ENCODE measurements at places on chromosomes 11 and 22. TPM values are rescaled to one million over a fixed set of nuclear protein-coding genes. Genes with fewer than 3 reads are reported as not detected.
A peak's percentile ranks its signal among the peaks of the same experiment; 100 is the strongest.

DNA sequence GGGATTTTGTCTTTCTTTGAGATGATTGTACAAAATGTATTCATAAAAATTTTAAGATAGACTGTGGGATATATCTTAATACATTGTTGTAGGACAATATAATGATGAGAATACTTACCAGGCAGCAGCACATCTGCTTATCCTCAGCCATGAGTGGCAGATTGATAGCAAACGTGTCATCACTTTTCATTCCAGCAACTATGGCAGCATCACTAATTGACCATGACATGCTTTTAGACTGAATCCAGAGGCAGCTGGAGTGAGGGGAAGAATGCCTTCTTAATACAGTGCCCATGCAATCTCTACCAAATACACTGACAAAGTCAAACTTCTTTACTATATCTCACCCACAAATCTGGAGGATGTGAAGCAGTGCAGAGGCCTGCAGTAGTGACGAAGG, 755.2 kb upstream of the RAG2 start:
- H3K36me3 ChIP-seq: peaks cover 2% of the 10 kb centered on the region
- no peaks in the 10 kb centered on the region for H3K27me3 ChIP-seq
- no peak overlapping the region for H3K27ac ChIP-seq

GRCh38 chr11:83280256-83280655, 5.9 kb downstream of the CCDC90B start:
- H3K27ac ChIP-seq: no peak overlapping the region
- no peak for DNase-seq
- peaks cover 9% of the 10 kb centered on the region for H3K36me3 ChIP-seq
- H3K4me3 ChIP-seq: no peak overlapping the region
- no peaks in the 10 kb centered on the region for H3K27me3 ChIP-seq

- H3K4me3 ChIP-seq: peak overlapping the region; percentile 85
- H3K36me3 ChIP-seq: peaks cover 3% of the 10 kb centered on the region
- peak overlapping the region; percentile 62 for H3K27ac ChIP-seq
- no peak for DNase-seq
These were observed 972 bp upstream of the TSSC4 start for GRCh38 chr11:2399488-2400068.

- H3K27ac ChIP-seq: peak overlapping the region; percentile 38
- peaks cover 12% of the 10 kb centered on the region for H3K4me1 ChIP-seq
- no peaks in the 10 kb centered on the region for H3K27me3 ChIP-seq
- no peak overlapping the region for H3K4me3 ChIP-seq
- peaks cover 34% of the 10 kb centered on the region for H3K36me3 ChIP-seq
- no peak for DNase-seq
These were observed 11.0 kb upstream of the PLAAT2 start for GRCh38 chr11:63573881-63574855.

IFITM10 gene
- total RNA-seq: 1.2 TPM

CCDC89 gene
- not detected for total RNA-seq

CHRDL2 gene
- 2.5 TPM for total RNA-seq

MUC5B gene
- not detected for total RNA-seq
